ENCODE measurements at places on chromosomes 4 and X.

- DNase-seq = no peak
Observed at GRCh38 chrX:39753293-39753996, 344.3 kb downstream of the BCOR start.

GRCh38 chr4:94548571-94548970 lies 96.8 kb downstream of the PDLIM5 start:
- DNase-seq = no peak

GRCh38 chrX:103183912-103184311 lies 31.0 kb upstream of the BEX4 start:
- DNase-seq = no peak

- no peak for DNase-seq
Observed at GRCh38 chrX:33183361-33183760, 28.0 kb downstream of the DMD start.

DNA sequence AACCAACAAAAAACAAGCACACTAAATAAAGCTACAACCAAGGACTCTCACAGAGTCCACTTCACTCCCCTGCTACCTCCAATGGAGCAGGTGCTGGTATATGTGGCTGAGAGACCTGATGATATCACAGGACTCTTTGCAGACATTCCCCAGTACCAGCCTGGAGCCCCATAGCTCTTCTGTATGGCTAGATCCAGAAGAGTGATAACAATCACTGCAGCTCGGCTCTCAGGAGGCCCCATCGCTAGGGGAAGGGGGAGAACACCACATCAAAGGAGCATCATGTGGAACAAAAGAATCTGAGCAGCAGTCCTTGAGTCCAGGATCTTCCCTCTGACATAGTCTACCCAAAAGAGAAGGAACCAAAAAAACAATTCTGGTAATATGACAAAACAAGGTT lies 237.1 kb upstream of the TLL1 start:
- DNase-seq = no peak

DNA sequence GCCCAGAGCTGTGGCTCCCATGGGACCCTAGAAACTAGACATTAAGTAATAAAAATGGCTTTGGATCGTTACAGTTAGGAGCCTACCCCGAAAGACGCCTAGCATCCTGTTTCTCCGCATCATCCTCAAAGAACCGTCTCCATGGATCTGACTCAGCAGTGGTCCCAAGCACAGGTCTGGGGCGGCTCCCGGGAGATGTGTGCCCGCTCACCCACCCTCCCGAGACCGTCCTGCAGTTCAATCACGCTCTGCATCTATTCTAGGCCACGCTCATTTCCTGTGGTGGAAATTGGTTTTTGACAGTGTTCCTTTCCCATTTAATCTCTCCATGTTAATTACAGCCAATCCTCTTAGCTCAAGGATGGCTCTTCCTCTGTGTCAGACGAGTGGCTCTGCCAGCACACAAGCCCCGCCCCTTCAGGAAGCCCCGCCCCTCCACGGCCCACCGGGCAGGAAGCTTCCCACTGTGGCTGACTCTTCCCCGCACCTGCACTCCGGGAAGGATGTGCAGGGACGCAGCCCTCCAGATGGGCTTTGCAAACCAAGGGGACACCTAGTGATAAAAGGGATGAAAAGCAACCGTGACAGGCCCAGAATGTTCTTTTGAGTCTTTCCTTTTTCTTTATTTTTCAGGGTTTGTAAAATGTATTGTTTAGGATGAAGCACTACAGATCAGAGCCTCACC lies 34.5 kb upstream of the HELT start:
- peak; percentile 81 for DNase-seq

- DNase-seq = no peak
Observed at GRCh38 chr4:8778291-8778690, 93.3 kb downstream of the HMX1 start.

- no peak for DNase-seq
Observed at GRCh38 chr4:15117270-15117946, 115.1 kb downstream of the CPEB2 start.

All from GM10248 (cell line).